ENCODE measurements at places on chromosomes 2 and 18. TPM values are rescaled to one million over a fixed set of nuclear protein-coding genes. Genes with fewer than 3 reads are reported as not detected.

PROM2 gene
- total RNA-seq, result 0.19 TPM

SP110 gene
- 7.4 TPM for total RNA-seq

RFX8 gene
- not detected for total RNA-seq

IL36A gene
- not detected for total RNA-seq

EVA1A gene
- total RNA-seq, result 11.4 TPM

CFAP210 gene
- 0.50 TPM for total RNA-seq

ALLC gene
- not detected for total RNA-seq

CCDC150 gene
- 4.8 TPM for total RNA-seq

TFCP2L1 gene
- total RNA-seq, result 6.2 TPM

HOXD12 gene
- not detected for total RNA-seq

GAREM1 gene
- 6.1 TPM for total RNA-seq

CDH20 gene
- not detected for total RNA-seq

NOL4 gene
- total RNA-seq, result not detected

Measured in A549 treated with GW870086 at 1 μM for 4 hours (cell line).